Osteoblast (primary cell): ENCODE measurements at places on chromosomes 12 and 14. TPM values are rescaled to one million over a fixed set of nuclear protein-coding genes. Genes with fewer than 3 reads are reported as not detected.

Gene SERPINA9
- under 0.01 and 0.29 TPM in 2 replicates for total RNA-seq

Gene PLBD1
- 2.9 and 4.7 TPM in 2 replicates for total RNA-seq

Gene FAM181A
- total RNA-seq, result not detected in 2 replicates

Gene TSHR
- not detected in 2 replicates for total RNA-seq

Gene TDRD9
- 0.29 and 1.1 TPM in 2 replicates for total RNA-seq

Gene ASB2
- total RNA-seq, result 0.88 and 1.1 TPM in 2 replicates

Gene ADCY6
- total RNA-seq, result 30.8 and 33.0 TPM in 2 replicates

Gene MYBPC1
- not detected in 2 replicates for total RNA-seq

Gene RDH5
- 27.7 and 32.2 TPM in 2 replicates for total RNA-seq

- no peak for DNase-seq
These were observed 4.9 kb downstream of the PLEKHG3 start for GRCh38 chr14:64709126-64709525.

- DNase-seq, result peak; percentile 13
These were observed 50.9 kb upstream of the E2F7 start for GRCh38 chr12:77116277-77116676.

- peak; percentile 25 for DNase-seq
These were observed 105.4 kb downstream of the SRGAP1 start for GRCh38 chr12:63949902-63950301.

DNA sequence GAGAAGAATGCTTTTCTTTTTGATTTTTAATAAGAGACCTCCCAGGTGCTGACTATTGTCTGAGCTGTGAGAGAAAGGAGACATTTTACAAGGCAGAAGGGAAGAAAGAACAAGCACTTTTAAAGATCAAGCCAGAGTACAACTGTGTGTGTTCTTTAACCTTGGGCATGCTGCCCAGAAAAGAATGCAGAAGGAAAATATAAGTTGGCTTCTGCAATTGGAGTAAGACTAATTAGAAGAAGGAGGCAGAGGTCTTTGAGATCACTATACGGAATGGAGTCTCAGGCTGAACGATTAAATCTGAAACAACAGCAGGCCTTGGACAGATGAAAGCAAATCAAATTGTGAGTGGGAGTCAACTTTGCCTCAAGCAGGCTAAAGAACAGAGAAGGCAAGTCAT lies 230.5 kb downstream of the ATP23 start:
- no peak for DNase-seq

GRCh38 chr14:104099096-104100041 lies 13.9 kb downstream of the ASPG start:
- DNase-seq, result peak; percentile 79
